ENCODE measurements at places on chromosomes 2 and 18.

DNA sequence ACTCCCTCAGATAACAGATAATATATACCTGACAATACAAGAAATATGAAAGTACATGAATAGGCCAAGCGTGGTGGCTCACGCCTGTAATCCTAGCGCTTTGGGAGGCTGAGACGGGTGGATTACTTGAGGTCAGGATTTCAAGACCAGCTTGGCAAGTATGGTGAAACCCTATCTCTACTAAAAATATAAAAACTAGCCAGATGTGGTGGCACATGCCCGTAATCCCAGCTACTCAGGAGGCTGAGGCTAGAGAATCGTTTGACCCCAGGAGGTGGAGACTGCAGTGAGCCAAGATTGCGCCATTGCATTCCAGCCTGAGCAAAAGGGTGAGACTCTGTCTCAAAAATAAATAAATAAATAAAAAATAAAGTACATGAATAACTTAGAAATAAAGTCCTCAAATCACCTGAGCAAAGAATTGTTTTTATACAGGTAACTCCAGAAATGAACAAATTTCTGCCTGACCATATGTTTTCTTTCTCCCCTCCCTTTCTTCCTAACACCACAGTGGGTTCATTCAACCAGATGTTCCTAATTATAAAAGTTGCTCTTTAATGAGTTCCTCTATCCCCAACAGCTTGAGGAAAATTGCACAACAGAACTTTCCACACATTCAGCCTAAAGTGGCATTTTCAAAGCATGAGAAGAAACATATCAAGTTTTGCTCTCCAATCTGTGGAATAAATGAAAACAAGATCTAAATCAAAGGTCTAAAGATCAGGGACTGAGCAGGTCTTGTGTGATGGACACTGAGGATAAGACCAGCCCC, 33.6 kb upstream of the AP1S3 start:
- no peaks in the 10 kb centered on the region for H3K27me3 ChIP-seq
- peaks cover 39% of the 10 kb centered on the region for H3K36me3 ChIP-seq
- no peak for DNase-seq
- H3K4me1 ChIP-seq = peaks cover 16% of the 10 kb centered on the region

DNA sequence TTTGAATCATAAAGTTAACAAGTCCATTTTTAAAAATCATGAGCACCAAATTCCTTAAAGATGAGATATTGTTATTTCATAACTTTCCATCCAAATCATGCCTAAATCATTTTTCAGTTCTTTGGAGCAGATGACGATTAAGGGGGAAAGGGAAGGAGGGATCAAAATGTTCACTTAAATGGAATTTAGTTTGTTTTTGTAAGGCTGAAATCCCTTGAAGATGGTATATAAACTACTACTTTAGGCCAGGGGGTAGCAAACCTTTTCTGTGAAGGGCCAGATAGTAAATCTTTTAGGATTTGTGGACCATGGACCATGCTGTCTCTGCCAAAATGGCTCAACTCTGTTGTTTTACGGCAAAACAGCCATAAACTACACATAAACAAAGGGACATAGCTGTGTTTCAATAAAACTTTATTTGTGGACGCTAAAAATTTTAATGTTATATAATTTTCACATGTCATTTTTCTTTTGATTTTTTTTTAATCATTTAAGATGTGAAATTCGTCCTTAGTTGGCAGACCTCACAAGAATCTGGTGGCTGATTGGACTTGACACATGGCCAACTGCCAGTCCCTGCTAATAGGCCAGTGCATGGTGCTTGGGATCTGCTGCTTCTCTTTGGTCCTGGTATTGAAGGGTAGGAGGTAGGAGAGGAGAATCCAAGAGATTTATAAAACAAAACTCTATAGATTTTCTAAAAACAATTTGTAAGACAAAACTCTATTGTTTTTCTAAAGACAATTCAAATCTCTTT, 52.0 kb upstream of the RTN4 start:
- H3K4me3 ChIP-seq = no peak overlapping the region
- no peak overlapping the region for H3K27ac ChIP-seq
- H3K27me3 ChIP-seq = no peaks in the 10 kb centered on the region
- peaks cover 10% of the 10 kb centered on the region for H3K4me1 ChIP-seq
- DNase-seq = no peak
- H3K36me3 ChIP-seq = no peaks in the 10 kb centered on the region

DNA sequence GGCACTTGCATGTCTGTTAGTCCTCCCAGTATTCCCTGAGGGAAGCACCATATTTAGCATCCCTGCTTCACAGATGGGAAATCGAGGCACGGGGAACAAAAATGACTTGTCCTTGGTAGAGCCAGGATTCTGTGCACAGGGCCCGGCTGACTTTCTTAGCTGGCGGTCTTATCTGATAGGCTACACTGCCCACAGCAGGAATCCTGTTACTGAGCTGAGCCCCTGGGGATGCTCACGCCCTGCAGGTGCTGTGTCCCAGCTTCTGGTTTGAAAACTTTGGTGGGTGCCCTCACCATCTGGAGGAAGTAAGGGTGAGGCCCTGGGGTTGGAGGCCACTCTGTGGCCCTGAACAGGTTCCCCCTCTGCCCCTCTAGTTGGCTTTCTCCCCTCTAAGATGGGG, 68.4 kb upstream of the MCFD2 start:
- DNase-seq = no peak
- H3K27ac ChIP-seq = peak overlapping the region; percentile 99
- H3K36me3 ChIP-seq = peaks cover 42% of the 10 kb centered on the region
- peak overlapping the region; percentile 80 for H3K4me3 ChIP-seq

DNA sequence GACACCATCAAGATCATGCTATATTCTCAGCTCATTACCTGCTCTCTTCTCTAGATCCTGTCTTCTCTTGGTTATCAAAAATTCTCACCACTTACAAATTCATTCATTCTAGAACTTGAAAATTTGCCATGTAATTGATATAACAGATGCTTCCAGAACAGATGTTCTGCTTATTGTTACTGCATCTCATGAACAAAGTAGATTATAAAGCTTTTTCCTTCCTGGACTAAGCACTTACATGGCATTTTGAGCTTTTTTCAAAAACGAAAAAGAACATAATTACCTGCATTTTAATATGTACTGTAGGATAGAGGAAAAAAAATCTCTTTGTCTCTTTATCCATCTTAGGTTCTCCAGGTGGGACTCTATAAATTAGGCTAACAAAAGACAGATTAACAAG, 79.6 kb upstream of the CREB1 start:
- no peaks in the 10 kb centered on the region for H3K36me3 ChIP-seq
- no peak for DNase-seq
- H3K27me3 ChIP-seq = no peaks in the 10 kb centered on the region
- H3K27ac ChIP-seq = no peak overlapping the region

- peaks cover 9% of the 10 kb centered on the region for H3K27me3 ChIP-seq
- no peak overlapping the region for H3K27ac ChIP-seq
- no peaks in the 10 kb centered on the region for H3K36me3 ChIP-seq
- DNase-seq = no peak
These were observed 107.2 kb downstream of the COPS8 start for GRCh38 chr2:237192881-237193280.

- H3K36me3 ChIP-seq = peaks cover 5% of the 10 kb centered on the region
- H3K4me3 ChIP-seq = no peak overlapping the region
- no peaks in the 10 kb centered on the region for H3K27me3 ChIP-seq
- H3K27ac ChIP-seq = no peak overlapping the region
These were observed 18.6 kb upstream of the IL18R1 start for GRCh38 chr2:102337012-102337411.

DNA sequence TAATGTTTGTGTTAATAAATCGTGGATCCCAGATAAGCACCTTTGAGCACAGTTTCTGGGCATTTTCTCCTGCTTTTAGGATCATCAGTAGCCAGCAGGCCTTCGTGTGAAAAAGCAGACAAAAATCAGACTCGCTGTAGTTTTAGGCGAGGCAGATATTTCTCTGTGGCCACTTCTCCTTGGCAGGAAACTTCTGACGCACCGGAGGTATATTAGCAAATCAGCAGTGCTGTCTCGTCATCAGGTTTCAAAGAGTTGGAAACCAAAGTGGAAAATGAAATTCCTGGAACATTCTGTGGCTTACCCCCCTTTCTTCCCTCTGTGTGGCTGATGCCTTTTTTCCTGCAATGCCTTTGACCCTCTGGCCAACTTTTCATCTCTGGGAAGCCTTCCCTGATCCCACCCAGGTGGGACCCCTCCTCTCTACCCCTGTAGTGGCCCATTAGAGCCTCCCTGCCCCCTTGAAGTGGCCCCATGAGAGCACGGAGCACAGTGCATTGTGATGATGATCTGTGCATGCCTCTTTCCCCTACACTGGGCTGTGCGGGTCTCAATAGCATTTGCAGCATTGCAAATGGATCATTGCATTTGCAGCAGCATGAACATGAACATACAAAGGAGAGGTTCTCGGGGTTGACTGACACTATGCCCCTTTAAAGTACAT, 93.3 kb downstream of the RNF144A start:
- no peak for DNase-seq
- H3K4me3 ChIP-seq = no peak overlapping the region
- peaks cover 21% of the 10 kb centered on the region for H3K4me1 ChIP-seq
- H3K27ac ChIP-seq = no peak overlapping the region
- H3K36me3 ChIP-seq = peaks cover 20% of the 10 kb centered on the region

DNA sequence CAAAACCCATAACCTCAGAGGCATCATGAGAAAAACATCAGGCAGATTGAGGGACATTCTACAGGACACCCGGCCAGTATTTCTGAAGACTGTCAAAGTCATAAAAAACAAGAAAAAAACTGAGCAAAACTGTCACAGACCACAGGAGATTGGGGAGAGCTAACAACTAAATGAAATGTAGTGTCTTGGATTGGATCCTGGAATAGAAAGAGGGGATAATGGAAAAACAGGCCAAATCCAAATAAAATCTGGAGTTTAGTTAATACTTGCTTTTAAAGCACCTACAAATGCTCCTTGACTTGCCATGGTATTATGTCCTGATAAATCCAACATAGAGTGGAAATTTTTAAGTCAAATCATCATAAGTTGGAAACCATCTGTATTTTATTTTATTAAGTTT, 17.6 kb upstream of the CXCR1 start:
- H3K27ac ChIP-seq = no peak overlapping the region
- H3K4me3 ChIP-seq = no peak overlapping the region
- peaks cover 7% of the 10 kb centered on the region for H3K4me1 ChIP-seq
- peaks cover 21% of the 10 kb centered on the region for H3K27me3 ChIP-seq
- no peak for DNase-seq

GRCh38 chr2:26717362-26717761, 24.8 kb downstream of the KCNK3 start:
- no peak overlapping the region for H3K4me3 ChIP-seq
- no peak overlapping the region for H3K27ac ChIP-seq
- H3K4me1 ChIP-seq = no peaks in the 10 kb centered on the region

GRCh38 chr2:191927319-191927867, 80.5 kb upstream of the CAVIN2 start:
- DNase-seq = no peak
- no peaks in the 10 kb centered on the region for H3K4me1 ChIP-seq
- H3K27me3 ChIP-seq = peaks cover 2% of the 10 kb centered on the region
- no peak overlapping the region for H3K27ac ChIP-seq
- H3K4me3 ChIP-seq = no peak overlapping the region
- H3K36me3 ChIP-seq = no peaks in the 10 kb centered on the region

DNA sequence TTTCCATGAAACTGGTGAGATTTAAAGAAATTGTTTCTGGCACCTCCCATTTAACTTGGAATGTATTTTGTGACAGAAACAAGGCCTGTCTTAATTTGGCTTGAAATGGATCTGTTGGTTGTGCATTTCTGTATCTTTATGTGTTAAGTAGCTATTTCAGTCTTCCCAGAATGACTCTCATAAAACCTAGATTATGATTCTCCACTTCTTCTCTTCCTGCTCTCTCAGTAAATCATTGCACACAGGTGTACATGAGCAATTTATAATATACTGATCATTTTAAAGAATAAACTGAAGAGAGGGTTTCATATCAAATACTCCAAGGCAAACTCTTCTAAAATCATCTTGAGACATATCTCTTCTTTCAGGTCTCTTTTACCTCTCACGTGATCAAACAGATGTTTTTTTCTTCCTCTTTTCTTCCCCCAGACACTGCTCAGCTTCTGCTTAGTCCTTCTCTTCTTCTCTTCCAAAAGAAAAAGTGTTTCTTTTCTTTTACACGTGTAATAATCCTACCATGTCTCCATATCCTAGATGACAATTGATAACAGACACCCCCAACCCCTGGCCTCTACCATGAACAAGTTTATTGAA, 112.0 kb downstream of the PPP1R1C start:
- peaks cover 2% of the 10 kb centered on the region for H3K27me3 ChIP-seq
- DNase-seq = no peak
- H3K27ac ChIP-seq = no peak overlapping the region
- H3K4me3 ChIP-seq = no peak overlapping the region

GRCh38 chr2:178761759-178762371, 45.4 kb downstream of the TTN start:
- peaks cover 13% of the 10 kb centered on the region for H3K4me1 ChIP-seq
- no peaks in the 10 kb centered on the region for H3K27me3 ChIP-seq
- no peak for DNase-seq
- H3K27ac ChIP-seq = no peak overlapping the region

- H3K4me1 ChIP-seq = no peaks in the 10 kb centered on the region
- H3K27ac ChIP-seq = no peak overlapping the region
- H3K36me3 ChIP-seq = peaks cover 2% of the 10 kb centered on the region
- H3K4me3 ChIP-seq = no peak overlapping the region
- H3K27me3 ChIP-seq = peaks cover 17% of the 10 kb centered on the region
These were observed 119.1 kb upstream of the TRIB2 start for GRCh38 chr2:12597610-12598009.

- no peak overlapping the region for H3K27ac ChIP-seq
- no peak for DNase-seq
- peaks cover 9% of the 10 kb centered on the region for H3K4me1 ChIP-seq
- no peak overlapping the region for H3K4me3 ChIP-seq
These were observed 19.0 kb downstream of the KRCC1 start for GRCh38 chr2:88036606-88037005.

DNA sequence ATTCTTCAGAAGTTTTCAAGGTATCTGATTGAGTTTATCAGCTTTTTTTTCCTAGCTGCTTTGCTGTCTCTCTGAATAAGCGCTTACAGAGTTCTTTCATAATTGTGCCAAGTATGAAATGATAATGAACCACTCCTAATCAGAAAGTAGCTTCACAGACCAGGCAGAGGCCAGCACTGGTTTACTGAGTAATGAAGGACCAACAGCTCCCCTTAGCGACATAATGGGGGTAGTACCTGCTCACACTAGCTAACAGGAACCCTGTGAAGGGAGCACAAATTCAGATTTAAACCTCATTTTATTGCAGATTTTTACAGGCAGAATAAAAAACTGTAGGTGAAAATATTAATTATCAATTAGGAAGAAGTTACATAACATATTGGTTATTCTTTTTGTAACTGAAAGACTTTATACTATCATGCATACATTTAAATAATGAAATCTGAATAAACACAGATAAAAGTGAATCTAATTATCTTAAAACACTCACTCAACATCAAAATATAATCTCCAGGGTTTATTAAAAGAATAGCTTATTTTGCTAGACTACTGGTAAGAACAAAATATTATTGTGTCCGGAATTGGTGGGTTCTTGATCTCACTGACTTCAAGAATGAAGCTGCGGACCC, 53.7 kb upstream of the LRRC30 start:
- H3K36me3 ChIP-seq = no peaks in the 10 kb centered on the region
- no peak overlapping the region for H3K27ac ChIP-seq
- H3K27me3 ChIP-seq = no peaks in the 10 kb centered on the region
- no peak for DNase-seq

- no peak overlapping the region for H3K4me3 ChIP-seq
- no peaks in the 10 kb centered on the region for H3K36me3 ChIP-seq
- DNase-seq = no peak
- no peak overlapping the region for H3K27ac ChIP-seq
- H3K27me3 ChIP-seq = no peaks in the 10 kb centered on the region
- H3K4me1 ChIP-seq = no peaks in the 10 kb centered on the region
These were observed 18.6 kb upstream of the UNC80 start for GRCh38 chr2:209753020-209753419.

- no peaks in the 10 kb centered on the region for H3K36me3 ChIP-seq
- no peak overlapping the region for H3K27ac ChIP-seq
- H3K27me3 ChIP-seq = no peaks in the 10 kb centered on the region
- no peak for DNase-seq
- H3K4me3 ChIP-seq = no peak overlapping the region
These were observed 69.9 kb downstream of the PLEKHM3 start for GRCh38 chr2:207955456-207955855.

Measured in T-helper 2 cell treated with Interferon-gamma antibody and Interleukin-4, amounts not matched to agents 5 μg/mL and 100 μg/mL, for 36 hours (primary cell).